ENCODE measurements at places on chromosomes 2 and 18.

DNA sequence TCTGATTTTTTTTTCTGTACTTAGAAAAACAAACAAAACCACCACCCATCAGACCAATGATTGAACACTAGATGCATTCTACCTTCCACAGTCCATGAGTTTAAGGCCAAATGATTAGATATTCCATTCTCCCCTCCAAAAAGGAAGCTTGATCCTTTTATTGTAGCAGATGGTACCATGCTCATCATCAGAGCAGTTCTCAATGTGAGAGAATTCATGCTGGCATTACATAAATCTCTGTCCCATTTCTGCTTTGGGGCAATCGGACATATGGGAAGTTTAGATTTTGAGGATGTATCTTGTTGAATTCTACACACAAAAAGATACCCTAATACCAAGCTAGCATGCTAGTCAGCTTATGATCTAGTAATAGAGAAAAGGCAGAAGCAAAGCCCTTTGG, 186.6 kb downstream of the RAD51AP2 start:
- no peak for DNase-seq

DNA sequence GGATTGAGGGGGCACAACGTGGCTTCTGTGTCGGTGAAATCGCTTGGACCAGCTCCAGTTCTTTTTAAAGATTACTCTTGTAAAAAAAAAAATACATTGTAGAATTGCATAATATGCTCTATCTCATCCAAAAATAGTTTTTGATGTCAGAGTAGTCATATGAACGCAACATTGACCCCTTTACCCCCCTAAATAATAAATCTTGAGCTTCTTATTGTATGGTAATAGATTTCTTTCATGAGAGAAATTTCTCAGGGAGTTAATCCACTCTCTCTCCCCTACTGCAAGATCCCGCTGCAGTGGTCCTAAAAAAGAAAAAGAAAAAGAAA, 50.2 kb upstream of the PAIP2B start:
- DNase-seq = no peak

GRCh38 chr2:175275539-175275938, 94.0 kb upstream of the ATP5MC3 start:
- no peak for DNase-seq

- no peak for DNase-seq
Observed at GRCh38 chr2:26530240-26530540, 52.3 kb upstream of the OTOF start.

GRCh38 chr2:200056105-200056504, 100.7 kb downstream of the MAIP1 start:
- no peak for DNase-seq

GRCh38 chr2:100060875-100061274, 81.5 kb downstream of the AFF3 start:
- DNase-seq = no peak

DNA sequence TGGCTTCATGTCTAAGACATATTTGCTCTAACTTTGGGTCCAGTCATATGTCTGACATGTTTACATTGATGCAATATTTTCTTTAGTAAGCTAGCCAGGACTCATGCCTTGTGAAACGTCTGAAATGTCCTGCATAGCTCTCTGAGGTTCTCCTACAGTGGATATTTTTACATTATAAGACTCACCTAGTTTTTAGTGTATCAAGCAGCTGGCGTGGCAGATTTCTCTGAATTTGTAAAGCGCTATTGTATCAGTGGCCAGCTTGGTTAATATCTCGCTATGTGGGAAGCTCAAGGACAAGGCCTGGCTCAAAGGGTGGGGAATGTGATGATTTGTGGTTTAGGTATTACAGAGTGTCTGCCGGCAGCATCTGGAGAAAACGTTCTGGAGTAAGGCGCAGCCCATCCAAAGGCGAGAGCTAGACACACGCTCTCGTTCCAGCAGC, 164.3 kb downstream of the LTBP1 start:
- no peak for DNase-seq

Measured in A549 (cell line).